ENCODE measurements at places on chromosomes 13 and 19.

DNA sequence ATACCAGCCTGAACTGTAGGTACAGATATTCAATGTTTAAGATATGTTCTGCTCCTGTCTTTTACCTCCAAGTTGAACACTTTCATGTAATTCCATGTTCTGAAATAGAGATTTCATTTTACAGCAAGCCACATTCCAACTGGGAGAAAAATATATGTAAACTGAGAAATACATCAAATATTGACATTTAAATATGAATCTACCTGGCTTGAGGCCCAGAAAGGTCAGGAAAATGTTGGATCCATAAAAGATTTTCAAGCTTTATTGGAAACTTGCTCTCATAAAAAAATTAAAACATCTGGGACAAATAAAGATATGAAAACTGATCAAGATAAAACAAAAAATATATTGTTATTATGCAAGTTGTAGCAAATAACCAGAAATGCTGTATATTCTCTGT is 1078.7 kb upstream of the ATXN8OS start:
- DNase-seq = no peak

- DNase-seq = no peak
Observed at GRCh38 chr19:6963244-6963852, 57.9 kb downstream of the MBD3L2B start.

- no peak for DNase-seq
Observed at GRCh38 chr13:81395368-81395767, 1054.4 kb upstream of the SPRY2 start.

DNA sequence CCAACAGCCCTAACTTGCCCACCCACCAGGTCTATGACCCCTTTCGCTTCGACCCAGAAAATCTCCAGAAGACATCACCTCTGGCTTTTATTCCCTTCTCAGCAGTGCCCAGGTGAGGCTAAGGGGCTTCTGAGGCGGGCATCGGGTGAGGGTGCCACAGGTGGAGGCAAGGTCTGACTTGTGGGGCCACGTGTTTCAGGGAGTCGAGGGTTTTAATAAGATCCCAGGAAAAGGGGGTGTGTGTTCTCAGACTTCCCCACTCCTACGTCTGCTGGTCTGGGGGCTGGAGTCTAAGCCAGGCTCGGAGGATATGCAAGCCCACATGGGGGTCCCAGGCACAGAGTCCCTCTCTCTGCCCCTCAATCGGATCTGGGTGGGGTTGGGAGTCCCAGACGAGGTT is 30.9 kb upstream of the CYP4F8 start:
- DNase-seq = no peak

- DNase-seq = no peak
Observed at GRCh38 chr19:19410553-19411550, 5.4 kb downstream of the GATAD2A start.

DNA sequence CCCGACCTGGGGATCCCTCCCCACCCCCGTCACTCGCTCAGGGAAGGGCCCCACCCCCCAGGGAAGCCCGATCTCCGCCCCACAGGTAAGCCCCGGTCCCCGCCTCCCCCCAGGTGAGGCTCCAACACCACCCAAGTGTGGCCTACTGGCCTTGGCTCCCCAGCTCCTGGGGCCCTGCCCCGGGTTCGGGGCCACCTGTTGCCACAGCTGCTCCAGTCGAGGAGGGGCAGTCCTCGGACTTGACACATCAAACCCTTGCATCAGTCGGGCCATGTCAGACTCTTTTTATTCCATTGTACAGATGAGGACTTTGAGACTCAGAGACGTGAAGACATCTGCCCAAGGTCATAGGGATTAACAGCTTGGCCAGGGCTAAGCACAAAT is 512 bp downstream of the CC2D1A start:
- DNase-seq = no peak

GRCh38 chr19:15986701-15987100 is 37.9 kb downstream of the OR10H4 start:
- DNase-seq = no peak

DNA sequence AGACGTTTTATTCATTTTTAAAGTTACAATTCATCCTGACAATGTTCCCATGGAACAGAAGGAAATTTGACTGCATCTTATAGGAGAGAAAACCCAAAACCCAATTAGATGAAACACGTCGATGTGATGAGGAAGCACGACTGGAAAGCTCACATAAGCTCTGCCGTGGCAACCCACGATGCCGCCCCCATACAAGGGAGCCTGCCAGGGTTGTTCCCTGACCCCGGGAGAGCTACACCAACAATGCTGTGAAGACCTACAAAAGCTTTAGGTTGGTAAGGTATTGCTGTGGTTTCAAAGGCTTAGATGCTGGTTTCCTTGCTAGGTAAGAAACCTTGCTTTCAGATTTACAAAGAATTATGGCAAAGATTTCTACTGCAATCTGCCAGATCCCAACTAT is 393.1 kb downstream of the KLF12 start:
- DNase-seq = no peak
